ENCODE measurements at places on chromosomes 5 and 9.

DNA sequence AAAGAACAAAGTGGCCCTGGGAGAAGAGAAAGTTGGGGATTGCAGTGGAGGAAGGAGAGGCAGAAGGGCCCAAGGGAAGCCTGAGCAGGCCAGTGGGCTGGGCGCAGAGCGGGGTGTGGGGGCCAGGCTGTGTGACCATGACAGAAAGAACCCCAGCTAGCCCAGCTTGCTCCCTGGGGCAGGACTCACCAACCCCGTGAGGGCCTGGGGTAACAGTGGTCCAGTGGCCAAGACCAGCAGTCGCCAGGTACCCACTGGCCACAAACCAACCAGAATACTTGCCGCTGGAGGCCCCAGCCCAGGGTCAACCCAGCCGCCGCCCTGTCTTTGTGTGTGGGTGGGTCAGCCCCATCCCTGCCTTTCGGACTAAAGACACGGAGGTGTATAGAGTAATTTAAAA is 146.5 kb downstream of the CACNA1B start:
- DNase-seq: no peak

DNA sequence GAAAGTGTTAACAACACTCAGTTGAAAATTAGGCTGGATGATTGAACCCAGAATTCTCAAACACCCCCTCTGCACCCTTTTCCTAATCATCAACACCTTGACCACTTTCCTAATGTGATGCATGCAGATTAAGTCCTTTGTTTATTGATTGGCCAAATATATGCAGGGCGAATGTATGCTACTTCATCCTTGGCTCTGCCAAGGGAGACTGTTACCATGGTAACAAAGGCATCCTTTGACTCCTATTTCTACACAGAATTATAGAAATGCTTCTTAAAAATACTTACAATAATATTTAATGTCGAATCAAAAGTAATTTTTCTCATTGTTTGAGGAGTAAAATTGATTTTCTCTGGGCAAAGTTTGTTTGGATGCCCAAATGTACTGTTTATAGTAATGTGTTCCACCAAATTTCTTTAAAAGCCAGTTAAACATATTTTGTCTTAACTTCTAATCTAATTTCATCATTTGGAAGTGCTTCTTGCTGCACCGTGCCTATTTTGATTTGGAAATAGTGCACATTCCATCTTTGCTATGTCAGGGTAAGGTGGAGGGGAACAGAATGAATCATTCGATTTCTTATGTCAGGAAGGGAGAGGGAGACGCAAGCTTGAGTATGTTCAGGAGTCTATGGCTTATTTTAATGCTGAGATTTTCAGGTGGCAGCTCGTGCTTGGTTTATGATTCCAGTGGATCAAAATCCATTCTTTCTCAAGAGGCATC is 1384.3 kb upstream of the WWC1 start:
- peak; percentile 58 for DNase-seq

DNA sequence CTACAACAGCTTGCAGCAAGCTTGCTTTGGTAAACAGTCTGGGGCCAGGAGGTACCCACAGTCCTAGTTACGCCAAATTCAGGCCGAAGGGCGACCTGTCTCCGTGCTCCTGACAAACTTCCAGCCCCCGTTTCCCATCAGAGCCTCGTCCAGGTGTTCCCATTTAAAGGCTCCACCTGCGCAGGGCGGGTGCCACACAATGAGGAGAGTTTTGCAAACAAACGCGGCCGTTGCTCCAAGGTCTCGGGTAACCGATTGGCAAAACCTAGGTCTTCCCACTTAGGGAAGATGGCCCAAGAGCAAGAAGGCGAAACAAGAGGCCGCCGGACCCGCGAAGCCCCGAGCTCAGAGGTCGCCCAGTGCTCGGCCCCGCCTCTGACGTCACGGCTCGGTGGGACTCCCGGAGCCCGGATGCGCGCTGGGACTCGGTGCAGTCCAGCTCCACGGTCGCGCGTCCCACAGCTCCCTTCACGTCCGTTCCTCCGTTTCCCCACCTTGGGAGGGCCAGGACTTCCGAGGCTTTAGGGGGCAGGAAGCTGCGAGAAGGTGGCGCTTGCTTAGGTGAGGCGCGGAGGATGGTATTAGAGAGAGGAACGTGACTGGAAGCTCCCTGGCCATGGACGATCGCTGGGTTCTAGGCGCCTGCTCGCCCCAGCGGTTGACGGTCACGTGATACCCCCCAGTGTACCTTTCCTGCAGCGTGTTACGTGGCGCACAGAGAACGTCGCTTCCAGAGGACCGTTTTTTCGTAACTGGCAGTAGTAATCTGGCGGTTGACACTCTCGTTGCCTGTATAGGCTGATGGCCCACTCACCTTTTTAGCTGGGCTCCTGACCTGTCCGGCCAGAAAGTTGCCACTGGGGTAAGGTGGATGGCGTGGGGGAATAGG is 41.8 kb upstream of the KDM4C start:
- no peak for DNase-seq

DNA sequence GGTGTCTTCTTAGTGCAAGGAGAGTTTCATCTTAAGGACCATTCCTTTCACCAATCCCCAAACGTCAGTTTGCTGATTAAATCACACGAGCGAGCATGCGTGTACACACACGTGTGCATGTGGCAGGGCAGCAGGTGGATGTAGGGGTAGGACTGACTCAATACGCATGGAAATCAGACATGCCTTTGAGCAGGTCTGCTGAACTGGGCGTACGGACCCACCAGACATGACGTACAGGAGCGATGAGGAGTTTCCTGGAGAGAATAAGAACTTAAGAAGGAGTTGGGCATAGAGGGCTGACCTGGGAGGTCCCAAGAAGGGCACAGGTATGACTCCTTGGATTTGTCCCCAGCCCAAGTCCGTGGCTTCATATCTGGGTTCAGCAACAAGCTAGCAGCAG is 170.0 kb downstream of the FGF18 start:
- DNase-seq: no peak

- DNase-seq: no peak
These were observed 78.0 kb upstream of the FCN1 start for GRCh38 chr9:134995792-134996120.

- no peak for DNase-seq
These were observed 429.9 kb downstream of the GABRG2 start for GRCh38 chr5:162497455-162497854.

DNA sequence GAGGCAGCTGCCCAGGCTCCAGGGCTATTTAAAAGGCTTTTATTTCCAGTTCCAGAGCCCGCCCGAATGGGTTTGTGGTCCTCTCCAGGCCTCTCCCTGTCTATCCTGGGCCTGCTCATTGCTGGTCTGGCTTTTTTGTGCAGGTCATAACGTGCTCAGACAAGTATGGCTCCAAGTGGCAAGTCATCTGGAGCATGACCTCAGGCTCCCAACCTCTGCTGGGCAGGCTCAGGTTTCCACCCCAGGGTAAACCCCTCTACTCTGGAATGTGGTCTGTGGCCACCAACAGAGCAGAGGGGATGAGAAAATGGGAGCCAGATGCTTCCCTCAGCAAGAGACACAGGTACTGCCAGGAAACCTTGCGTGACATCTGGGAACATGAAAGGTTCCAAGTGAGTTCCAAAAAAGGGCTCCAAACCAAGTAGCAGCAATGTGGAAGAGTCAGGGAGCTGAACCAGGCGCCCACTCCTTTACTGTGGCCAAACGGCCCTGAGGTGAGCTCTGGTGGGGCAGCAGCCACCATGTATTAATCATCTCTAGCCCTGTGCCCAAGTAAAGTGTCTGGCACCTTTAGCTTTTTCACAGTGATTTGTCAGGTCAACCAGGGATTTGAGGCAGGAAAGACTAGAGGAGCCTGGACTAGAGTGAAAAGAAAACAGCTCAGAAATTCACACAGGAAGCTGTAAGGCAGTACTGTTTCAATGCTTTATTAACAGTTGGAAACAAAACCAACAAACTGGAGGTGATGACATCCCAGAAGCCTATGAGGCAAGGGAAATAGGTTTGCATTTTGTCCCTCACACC is 25.7 kb downstream of the PCDHGC5 start:
- no peak for DNase-seq

- DNase-seq: no peak
These were observed 38.9 kb upstream of the IFNK start for GRCh38 chr9:27485158-27485557.

DNA sequence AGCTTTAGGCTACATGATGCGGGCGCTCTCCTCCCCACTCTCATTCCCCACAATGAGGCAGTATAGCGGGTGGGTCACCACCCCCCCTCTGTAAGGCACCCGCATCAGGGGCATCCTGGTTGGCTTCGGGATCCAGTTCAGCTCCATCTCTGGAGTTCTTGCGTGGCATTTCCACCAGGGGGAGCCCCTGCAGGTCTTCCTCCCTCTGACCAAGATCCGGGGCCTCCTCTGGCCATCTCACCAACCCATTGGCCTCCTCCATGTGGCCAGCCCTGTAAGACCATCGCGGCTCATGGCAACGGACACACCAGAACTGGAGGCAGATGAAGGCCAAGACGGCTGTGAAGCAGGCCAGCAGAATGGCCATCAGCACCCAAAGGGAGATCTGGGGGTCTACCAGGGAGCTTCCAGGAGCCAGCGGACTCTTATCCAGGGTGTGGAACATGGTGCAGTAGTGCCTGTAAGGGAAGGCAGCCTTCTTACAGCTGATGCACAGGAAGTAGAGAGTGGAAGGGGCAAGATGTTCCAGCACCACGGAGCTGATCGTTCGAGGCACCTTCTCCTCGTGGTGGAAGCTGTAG is 77.0 kb downstream of the CYFIP2 start:
- DNase-seq: no peak

DNA sequence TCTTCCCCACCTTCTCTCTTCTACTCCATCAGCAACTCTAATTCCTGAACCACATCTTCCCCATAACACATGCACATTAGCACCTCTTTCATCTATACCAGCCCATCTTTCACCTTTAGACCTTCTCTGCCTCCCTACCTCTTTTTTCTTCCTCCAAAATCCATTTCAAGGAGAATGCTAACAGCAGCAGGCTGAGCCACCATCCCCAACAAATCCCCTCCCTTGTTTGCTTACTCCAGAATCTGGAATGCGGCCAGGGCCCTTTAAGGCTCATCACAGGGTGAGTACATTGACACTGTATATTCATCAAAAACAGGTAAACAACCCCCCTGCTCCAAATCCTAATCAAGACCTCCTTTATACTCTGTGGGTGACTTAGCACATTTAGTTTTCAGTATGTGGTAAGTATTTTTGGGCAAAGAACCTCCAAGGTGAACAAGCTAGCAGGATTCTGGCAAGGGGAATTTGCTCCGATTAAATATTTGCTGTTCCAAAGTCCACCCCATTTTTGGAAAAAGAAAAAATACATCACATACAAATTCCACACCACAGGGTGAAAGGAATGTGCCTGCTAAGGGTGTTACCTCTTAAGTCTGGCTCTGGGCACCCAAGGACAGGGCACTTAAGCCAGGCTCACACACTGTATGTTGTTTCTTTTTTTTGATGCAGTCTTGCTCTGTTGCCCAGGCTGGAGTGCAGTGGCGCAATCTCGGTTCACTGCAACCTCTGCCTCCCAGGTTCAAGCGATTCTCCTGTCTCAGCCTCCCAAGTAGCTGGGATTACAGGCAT is 71.4 kb downstream of the SERINC5 start:
- DNase-seq: no peak

DNA sequence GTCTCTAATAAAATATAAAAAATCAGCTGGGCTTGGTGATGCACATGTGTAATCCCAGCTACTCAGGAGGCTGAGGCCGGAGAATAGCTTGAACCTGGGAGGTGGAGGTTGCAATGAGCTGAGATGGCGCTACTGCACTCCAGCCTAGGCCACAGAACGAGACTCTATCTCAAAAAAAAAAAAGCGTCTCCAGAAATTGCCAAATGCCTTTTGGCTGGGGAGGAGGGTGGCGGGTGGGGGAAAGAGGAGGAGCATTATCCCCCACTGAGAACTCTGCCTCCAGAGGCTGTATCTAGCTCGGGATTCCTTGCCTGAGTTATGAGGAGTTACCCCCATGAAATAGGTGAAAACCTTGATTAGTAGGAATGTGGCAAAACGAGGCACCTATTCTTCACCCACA is 4.8 kb downstream of the ROPN1L start:
- no peak for DNase-seq

GRCh38 chr5:131242728-131243255 is 21.1 kb upstream of the CDC42SE2 start:
- DNase-seq: peak; percentile 77

- DNase-seq: no peak
These were observed 588 bp upstream of the ZBED3 start for GRCh38 chr5:77087484-77088261.

- no peak for DNase-seq
These were observed 319.2 kb upstream of the PANK3 start for GRCh38 chr5:168898247-168898911.

- no peak for DNase-seq
These were observed 32.2 kb downstream of the SPOCK1 start for GRCh38 chr5:137466889-137467288.

- DNase-seq: no peak
These were observed 26.8 kb downstream of the ASS1 start for GRCh38 chr9:130471411-130472183.

GRCh38 chr5:156479849-156480248 is 152.9 kb downstream of the SGCD start:
- DNase-seq: no peak
